ENCODE measurements at places on chromosomes 5 and 9. TPM values are rescaled to one million over a fixed set of nuclear protein-coding genes. Genes with fewer than 3 reads are reported as not detected.

GRCh38 chr5:150105928-150106615, 19.7 kb upstream of the CSF1R start:
- H3K4me1 ChIP-seq, result peaks cover 8% of the 10 kb centered on the region
- H3K36me3 ChIP-seq, result no peaks in the 10 kb centered on the region

DNA sequence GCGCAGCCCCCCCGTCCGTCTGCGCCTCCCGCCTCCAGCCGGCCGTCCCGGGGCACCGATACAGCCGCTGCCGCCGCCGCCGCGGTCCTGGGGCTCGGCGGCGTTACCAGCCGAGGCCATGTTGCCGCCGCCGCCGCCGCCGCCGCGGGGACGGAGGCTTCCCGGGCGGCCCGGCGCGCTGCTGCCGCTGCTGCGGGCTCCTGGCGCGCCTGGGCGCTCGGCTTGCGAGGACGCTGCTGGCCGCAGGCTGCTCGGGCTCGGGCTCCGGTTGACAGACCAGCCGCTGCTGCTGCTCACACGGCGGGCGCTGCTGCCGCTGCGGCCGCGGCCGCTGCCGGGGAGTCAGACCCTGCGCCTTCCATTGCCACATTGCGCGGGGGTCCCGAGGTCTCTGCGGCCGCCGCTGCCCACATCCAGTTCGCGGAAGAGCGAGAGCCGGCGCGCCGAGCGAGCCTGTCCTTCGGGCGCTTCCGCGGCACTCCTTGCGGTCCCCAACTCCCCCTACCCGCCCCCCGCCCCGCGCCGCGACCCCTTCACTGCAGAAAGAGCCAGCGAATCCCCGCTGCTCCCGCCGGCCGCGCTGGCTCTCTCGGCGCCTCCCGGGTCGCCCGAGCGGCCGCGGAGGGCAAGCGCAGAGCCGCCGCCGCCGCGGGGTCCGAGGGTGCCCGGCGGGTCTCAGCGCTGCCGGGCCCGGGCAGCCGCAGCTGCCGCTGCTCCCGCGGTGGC, 8.4 kb downstream of the PTCH1 start:
- peak overlapping the region; percentile 81 for H3K27ac ChIP-seq
- peak; percentile 40 for DNase-seq
- peaks cover 11% of the 10 kb centered on the region for H3K4me1 ChIP-seq
- peak overlapping the region; percentile 84 for H3K4me3 ChIP-seq

The SLC34A3 gene
- total RNA-seq, result not detected

DNA sequence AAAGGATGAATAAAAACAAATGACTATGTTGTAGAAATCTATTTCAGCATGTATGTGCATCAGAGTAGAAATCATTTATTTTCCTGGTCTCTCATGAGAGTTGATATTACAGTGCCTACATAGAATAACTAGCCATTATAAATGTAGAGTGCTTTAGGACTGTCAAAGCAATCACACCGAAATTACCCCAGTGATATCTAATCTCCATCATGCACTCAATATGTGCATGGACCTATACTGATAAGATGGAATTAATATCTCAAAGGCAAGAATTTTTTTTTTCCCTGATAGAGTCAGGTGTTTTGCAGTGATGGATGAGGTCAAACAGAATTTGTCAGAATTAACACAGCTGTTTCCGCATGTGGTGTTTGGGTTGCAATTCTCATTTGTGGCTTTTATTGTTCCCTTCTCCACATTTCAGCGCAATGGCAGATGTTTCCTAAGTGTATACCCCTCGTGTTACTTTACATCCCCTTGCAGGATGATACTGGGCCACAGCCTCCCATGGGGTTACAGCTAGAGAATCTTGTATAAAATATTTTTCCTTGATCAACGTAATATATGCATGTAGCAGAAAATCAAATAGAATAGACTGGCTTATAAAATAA, 298.8 kb downstream of the RASEF start:
- H3K36me3 ChIP-seq, result no peaks in the 10 kb centered on the region
- no peak for DNase-seq
- no peaks in the 10 kb centered on the region for H3K27me3 ChIP-seq

DNA sequence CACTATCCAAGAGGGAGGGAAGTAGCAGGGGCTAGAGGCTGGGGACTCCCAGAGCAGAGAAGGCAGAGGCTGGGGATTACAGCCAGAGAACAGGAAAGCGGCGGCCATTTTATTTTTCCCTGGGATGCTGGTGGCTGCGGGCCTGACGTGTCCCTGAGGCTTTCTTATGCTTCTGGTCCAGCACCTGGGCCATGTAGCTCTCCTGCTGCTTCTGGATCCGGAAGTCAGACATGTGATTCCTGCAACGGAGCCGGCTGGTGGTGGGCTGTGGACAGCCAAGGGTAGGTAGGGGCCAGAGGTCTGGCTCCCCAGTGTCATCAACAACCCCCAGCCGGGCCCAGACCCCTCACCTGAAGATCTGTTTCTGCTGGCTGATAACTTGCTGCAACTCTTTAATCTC, 1.8 kb upstream of the PROB1 start:
- DNase-seq, result no peak
- peaks cover 8% of the 10 kb centered on the region for H3K4me1 ChIP-seq
- no peak overlapping the region for H3K27ac ChIP-seq
- H3K27me3 ChIP-seq, result peaks cover 11% of the 10 kb centered on the region
- no peaks in the 10 kb centered on the region for H3K36me3 ChIP-seq

GRCh38 chr5:41869724-41870626, at the start of gene OXCT1:
Gene OXCT1 (minus strand): TSS chr5:41870425. CDS start chr5:41870358, 67 bp downstream.
- DNase-seq, result peak; percentile 85
- peak within 1 kb of the TSS; percentile 93 for H3K27ac ChIP-seq
- H3K36me3 ChIP-seq, result no peaks in the 10 kb centered on the region
- H3K4me3 ChIP-seq, result peak within 1 kb of the TSS; percentile 90

DNA sequence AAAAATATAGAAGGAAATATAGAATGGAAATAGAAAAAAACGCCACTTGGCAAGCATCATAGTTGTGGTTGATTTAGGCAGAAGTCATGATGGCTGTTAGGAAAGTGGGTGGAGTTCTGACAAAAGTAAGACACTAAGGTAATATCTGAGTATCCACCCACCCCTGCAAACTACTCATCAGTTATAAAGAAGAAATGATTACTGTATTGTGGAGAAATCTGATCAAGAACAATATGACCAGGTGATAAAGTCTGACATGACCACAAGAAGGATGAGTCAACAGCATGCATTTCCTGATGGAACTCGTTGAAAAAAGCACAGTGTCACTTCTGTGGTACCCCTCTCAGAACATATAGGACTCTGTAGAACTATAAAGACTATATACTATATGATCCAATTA, 343.4 kb upstream of the PAPPA start:
- no peak overlapping the region for H3K4me3 ChIP-seq
- no peaks in the 10 kb centered on the region for H3K27me3 ChIP-seq
- no peaks in the 10 kb centered on the region for H3K36me3 ChIP-seq
- no peak overlapping the region for H3K27ac ChIP-seq

DNA sequence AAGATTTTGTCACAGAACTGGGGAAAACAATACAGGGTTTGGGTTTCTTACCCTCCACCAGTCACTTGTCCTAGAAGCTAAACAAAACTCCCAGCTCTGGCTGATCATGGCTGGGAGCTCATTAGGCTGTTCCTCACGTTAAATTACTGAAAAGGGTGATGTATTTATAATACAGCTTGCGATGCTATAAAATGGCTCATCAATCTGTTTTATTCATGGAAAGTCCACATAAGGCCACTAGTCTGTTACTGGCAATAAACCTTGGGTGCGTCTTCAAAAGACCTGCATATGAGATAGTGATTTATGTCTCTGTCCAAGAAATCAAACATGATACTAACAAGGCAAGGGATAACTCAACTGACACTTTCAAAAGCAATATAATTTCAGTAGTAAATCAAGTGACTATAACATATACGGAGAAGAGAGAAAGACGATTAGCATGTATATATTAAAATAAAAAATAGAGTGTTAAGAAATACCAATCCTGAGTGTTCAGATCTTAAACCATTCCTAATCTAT, 219.0 kb downstream of the BNC2 start:
- DNase-seq, result no peak
- H3K27me3 ChIP-seq, result no peaks in the 10 kb centered on the region
- no peak overlapping the region for H3K27ac ChIP-seq

The ITK gene
- total RNA-seq, result not detected

The PRR16 gene
- total RNA-seq, result 7.3 TPM

The MYOZ3 gene
- 0.77 TPM for total RNA-seq

The LHX3 gene
- total RNA-seq, result not detected

The SPINK7 gene
- not detected for total RNA-seq

- H3K27ac ChIP-seq, result no peak overlapping the region
- no peaks in the 10 kb centered on the region for H3K27me3 ChIP-seq
- no peak for DNase-seq
- H3K4me1 ChIP-seq, result no peaks in the 10 kb centered on the region
- H3K36me3 ChIP-seq, result no peaks in the 10 kb centered on the region
Observed at GRCh38 chr5:30698217-30698616, 495.3 kb upstream of the CDH6 start.

The MAP1B gene
- total RNA-seq, result 83.4 TPM

The DAPK1 gene
- 18.5 TPM for total RNA-seq

DNA sequence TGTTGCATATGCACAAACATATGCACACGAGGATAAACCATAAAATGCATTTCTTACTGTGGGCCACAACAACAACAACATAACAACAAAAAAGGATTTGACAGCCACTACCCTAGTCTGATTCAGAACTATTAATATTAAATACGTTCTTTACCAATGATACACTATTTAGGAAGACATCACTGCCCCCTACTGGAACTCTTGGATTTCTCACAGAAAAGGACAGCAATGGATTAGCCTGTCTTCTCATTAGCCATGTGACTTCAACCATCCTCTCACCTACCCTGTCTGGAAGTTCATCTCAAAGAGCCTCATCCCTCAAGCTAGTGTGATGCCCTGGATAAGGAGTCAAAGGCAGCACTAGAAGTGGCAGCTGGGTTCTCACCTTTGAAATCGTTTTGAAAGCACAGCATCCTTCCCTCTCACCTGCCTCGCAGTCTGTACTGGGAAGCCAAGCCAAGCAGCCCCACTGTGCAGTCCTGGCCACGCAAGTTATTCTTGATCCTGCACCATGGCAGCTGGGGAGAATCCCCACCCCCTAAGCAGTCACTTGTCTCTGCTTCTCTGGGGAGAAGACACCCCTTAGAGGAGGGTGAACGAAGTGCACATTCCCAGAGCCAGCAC, 64.6 kb downstream of the SH3TC2 start:
- no peaks in the 10 kb centered on the region for H3K27me3 ChIP-seq
- peaks cover 16% of the 10 kb centered on the region for H3K4me1 ChIP-seq
- H3K4me3 ChIP-seq, result no peak overlapping the region
- peak; percentile 82 for DNase-seq
- no peak overlapping the region for H3K27ac ChIP-seq

The BNC2 gene
- total RNA-seq, result 34.7 TPM

The WNK2 gene
- under 0.01 TPM for total RNA-seq

DNA sequence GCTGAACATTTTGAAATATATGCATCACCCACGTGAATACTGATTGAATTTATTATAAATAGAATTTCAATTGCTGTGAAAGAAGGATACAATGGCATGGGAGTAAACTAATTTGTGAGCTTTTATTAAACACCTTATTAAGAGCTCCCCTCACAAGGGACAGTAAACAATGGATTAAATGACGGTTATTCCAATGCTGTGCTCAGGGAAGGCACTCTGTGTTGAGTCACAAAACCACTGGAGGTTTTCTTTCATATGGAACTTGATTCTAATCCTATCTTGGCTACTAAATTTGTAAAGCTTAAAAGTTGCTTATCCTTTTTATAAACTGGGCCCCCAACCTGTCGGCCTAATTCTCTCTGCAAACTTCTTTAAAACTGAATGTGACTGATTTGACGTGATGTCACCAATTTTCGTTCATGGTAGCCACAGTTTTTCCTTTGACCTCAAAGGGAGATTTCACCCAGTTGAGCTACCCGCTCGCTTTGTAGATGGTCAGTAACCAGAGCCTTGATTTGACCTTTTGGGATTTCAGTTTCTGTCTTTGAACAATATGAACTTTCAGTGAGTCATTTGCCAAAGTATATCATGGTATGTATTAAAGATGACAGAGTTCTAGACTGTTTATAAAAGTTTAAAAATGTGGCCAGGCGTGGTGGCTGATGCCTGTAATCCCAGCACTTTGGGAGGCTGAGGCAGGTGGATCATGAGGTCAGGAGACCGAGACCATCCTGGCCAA, 61.3 kb upstream of the PIK3R1 start:
- no peaks in the 10 kb centered on the region for H3K27me3 ChIP-seq
- H3K36me3 ChIP-seq, result no peaks in the 10 kb centered on the region
- no peak for DNase-seq
- no peak overlapping the region for H3K4me3 ChIP-seq

The KIF12 gene
- total RNA-seq, result not detected

DNA sequence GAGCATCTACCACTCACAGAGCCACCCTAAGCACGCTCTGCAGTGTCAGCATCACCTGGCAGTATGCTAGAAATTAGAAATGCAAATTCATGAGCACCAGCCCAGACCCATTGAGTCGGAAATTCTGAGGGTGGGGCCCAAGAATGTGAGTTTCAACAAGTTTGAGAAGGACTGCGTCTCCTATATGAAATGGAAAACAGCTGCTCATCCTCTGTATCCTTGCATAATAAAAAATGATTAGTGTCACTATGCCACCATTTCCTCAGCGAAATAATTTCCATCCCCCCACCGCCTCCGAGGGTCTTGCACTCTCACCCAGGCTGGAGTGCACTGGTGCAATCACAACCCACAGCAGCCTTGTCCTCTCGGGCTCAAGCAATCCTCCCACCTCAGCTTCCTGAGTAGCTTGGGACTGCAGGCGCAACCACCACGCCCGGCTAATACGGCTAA, 1.3 kb upstream of the IQGAP2 start:
- no peak overlapping the region for H3K27ac ChIP-seq
- H3K4me1 ChIP-seq, result no peaks in the 10 kb centered on the region
- peaks cover 28% of the 10 kb centered on the region for H3K27me3 ChIP-seq
- no peak for DNase-seq

GRCh38 chr9:7266911-7267595, 509.3 kb downstream of the KDM4C start:
- no peak overlapping the region for H3K4me3 ChIP-seq
- no peaks in the 10 kb centered on the region for H3K27me3 ChIP-seq
- H3K27ac ChIP-seq, result no peak overlapping the region
- no peaks in the 10 kb centered on the region for H3K36me3 ChIP-seq
